ENCODE measurements at places on chromosomes 3 and 15. TPM values are rescaled to one million over a fixed set of nuclear protein-coding genes. Genes with fewer than 3 reads are reported as not detected.

The PDIA5 gene
- total RNA-seq = 23.4 TPM

The RTP3 gene
- total RNA-seq = not detected

The CRYGS gene
- 5.5 TPM for total RNA-seq

The CCRL2 gene
- 6.8 TPM for total RNA-seq

The ITGA11 gene
- total RNA-seq = 0.90 TPM

The SPESP1 gene
- 0.56 TPM for total RNA-seq

Data from T-helper 1 cell treated with Interleukin-12 subunit alpha and Interleukin-12 subunit beta and Interleukin-4 antibody, amounts not matched to agents 30 ng/mL and 1 ng/mL, for 36 hours (primary cell).